A549 treated with ZK216348 at 1 μM for 4 hours (cell line): ENCODE measurements at places on chromosomes 16 and 17. TPM values are rescaled to one million over a fixed set of nuclear protein-coding genes. Genes with fewer than 3 reads are reported as not detected.

TNFSF13 gene
- total RNA-seq = 0.09 to 1.5 TPM (median 0.57 TPM) in 5 replicates

SNAI3 gene
- 0.14 to 0.15 TPM in 2 of 5 replicates, not detected in the others for total RNA-seq

SOST gene
- not detected in 5 replicates for total RNA-seq

PITPNM3 gene
- total RNA-seq = 1.8 to 3.0 TPM (median 2.2 TPM) in 5 replicates

KCNG4 gene
- total RNA-seq = not detected in 5 replicates

ZNF469 gene
- 5.5 to 14.1 TPM (median 11.2 TPM) in 5 replicates for total RNA-seq

PLD6 gene
- total RNA-seq = 6.5 to 8.2 TPM (median 7.3 TPM) in 5 replicates

IGFBP4 gene
- 1,873 to 3,199 TPM (median 3,004 TPM) in 5 replicates for total RNA-seq

NKD1 gene
- 0.12 to 0.76 TPM (median 0.31 TPM) in 5 replicates for total RNA-seq

CCL4L2 gene
- not detected in 5 replicates for total RNA-seq

KRT31 gene
- not detected in 5 replicates for total RNA-seq

IL21R gene
- 0.05 TPM in 1 of 5 replicates, not detected in the others for total RNA-seq

ITGAL gene
- total RNA-seq = 0.15 to 0.32 TPM (median 0.20 TPM) in 3 of 5 replicates, not detected in the others

CNTNAP1 gene
- 3.5 to 6.5 TPM (median 6.0 TPM) in 5 replicates for total RNA-seq

CYBA gene
- total RNA-seq = 157 to 314 TPM (median 306 TPM) in 5 replicates

CA10 gene
- total RNA-seq = not detected in 5 replicates

ENPP7 gene
- not detected in 5 replicates for total RNA-seq

CACNG1 gene
- 0.11 to 0.37 TPM in 2 of 5 replicates, not detected in the others for total RNA-seq

CMTR2 gene
- 8.1 to 14.4 TPM (median 12.9 TPM) in 5 replicates for total RNA-seq

C17orf50 gene
- total RNA-seq = 0.38 to 0.56 TPM in 2 of 5 replicates, not detected in the others

NXPH3 gene
- 0.22 to 0.54 TPM (median 0.39 TPM) in 5 replicates for total RNA-seq

RASD1 gene
- total RNA-seq = 0.51 to 1.5 TPM (median 1.2 TPM) in 5 replicates

MRM1 gene
- total RNA-seq = 10.0 to 18.4 TPM (median 17.9 TPM) in 5 replicates

MPP2 gene
- 0.99 to 2.4 TPM (median 2.0 TPM) in 5 replicates for total RNA-seq

MYCBPAP gene
- 0.08 to 1.1 TPM (median 0.53 TPM) in 5 replicates for total RNA-seq
